ENCODE measurements at places on chromosomes 1 and 21. TPM values are rescaled to one million over a fixed set of nuclear protein-coding genes. Genes with fewer than 3 reads are reported as not detected.

OR2L8 gene
- not detected for total RNA-seq

OR2L5 gene
- not detected for total RNA-seq

ADAM30 gene
- not detected for total RNA-seq

GPR25 gene
- not detected for total RNA-seq

LRRN2 gene
- 0.38 TPM for total RNA-seq

MRPS6 gene
- total RNA-seq, result 14.5 TPM

SEC22B gene
- total RNA-seq, result 22.0 TPM

RNU1-2 gene
- under 0.01 TPM for total RNA-seq

CRYBG2 gene
- 0.25 TPM for total RNA-seq

CD1C gene
- total RNA-seq, result not detected

PLXNA2 gene
- total RNA-seq, result 40.8 TPM

NDC1 gene
- 13.7 TPM for total RNA-seq

FCGR1A gene
- total RNA-seq, result not detected

C1orf116 gene
- not detected for total RNA-seq

C1orf53 gene
- 1.8 TPM for total RNA-seq

LAPTM5 gene
- total RNA-seq, result 28.6 TPM

RNPEP gene
- 41.8 TPM for total RNA-seq

SLC45A1 gene
- total RNA-seq, result 1.1 TPM

CFAP141 gene
- total RNA-seq, result not detected

KRTAP26-1 gene
- not detected for total RNA-seq

PGLYRP4 gene
- not detected for total RNA-seq

JAM2 gene
- total RNA-seq, result 1.4 TPM

RHBDL2 gene
- total RNA-seq, result 0.13 TPM

SPRR1B gene
- not detected for total RNA-seq

ADGRL2 gene
- total RNA-seq, result 36.8 TPM

LCE6A gene
- total RNA-seq, result not detected

TSPAN1 gene
- 0.13 TPM for total RNA-seq

EPHA10 gene
- total RNA-seq, result under 0.01 TPM

DENND2C gene
- total RNA-seq, result 6.4 TPM

FAM43B gene
- under 0.01 TPM for total RNA-seq

NHLH2 gene
- total RNA-seq, result not detected

ADGRB2 gene
- total RNA-seq, result 0.26 TPM

All from dermis microvascular lymphatic vessel endothelial cell (primary cell).